ENCODE measurements at places on chromosomes 12 and 14. TPM values are rescaled to one million over a fixed set of nuclear protein-coding genes. Genes with fewer than 3 reads are reported as not detected.

Gene DEGS2
- under 0.01 TPM for total RNA-seq

Gene ANKRD33
- not detected for total RNA-seq

Gene CLEC1B
- total RNA-seq, result 0.33 TPM

Gene ANKS1B
- total RNA-seq, result 8.0 TPM

Gene SERPINA12
- total RNA-seq, result not detected

Gene TRIM9
- 2.7 TPM for total RNA-seq

Gene REP15
- 0.65 TPM for total RNA-seq

Gene FAM222A
- 0.39 TPM for total RNA-seq

Gene MGAT4C
- total RNA-seq, result not detected

Gene RNU4-1
- under 0.01 TPM for total RNA-seq

Gene KRT3
- not detected for total RNA-seq

Gene RDH5
- 2.3 TPM for total RNA-seq

Gene EML5
- not detected for total RNA-seq

Gene ARHGAP9
- not detected for total RNA-seq

Gene TCTN2
- 27.1 TPM for total RNA-seq

Gene LRP6
- total RNA-seq, result 18.0 TPM

Gene LAG3
- total RNA-seq, result 0.11 TPM

Gene PCED1B
- under 0.01 TPM for total RNA-seq

Gene GPR132
- total RNA-seq, result 0.79 TPM

Gene DHRS2
- 146 TPM for total RNA-seq

Gene ALG10
- total RNA-seq, result 7.3 TPM

Gene SIRT4
- total RNA-seq, result 3.5 TPM

Gene ITGA5
- 180 TPM for total RNA-seq

Gene MGP
- total RNA-seq, result not detected

Gene ZBTB39
- total RNA-seq, result 8.7 TPM

Gene KRT6A
- total RNA-seq, result 6,405 TPM

Gene RFC5
- total RNA-seq, result 13.4 TPM

Gene GDF3
- not detected for total RNA-seq

Gene SLC25A47
- total RNA-seq, result not detected

Gene CSAD
- total RNA-seq, result 14.9 TPM

Gene A2M
- total RNA-seq, result not detected

Gene PABPN1
- total RNA-seq, result 34.1 TPM

Gene GALNT9
- total RNA-seq, result not detected

Gene CMKLR1
- not detected for total RNA-seq

Gene FSCB
- under 0.01 TPM for total RNA-seq

Gene TGFB3
- 0.33 TPM for total RNA-seq

Gene ST8SIA1
- not detected for total RNA-seq

Gene ARMH4
- 5.6 TPM for total RNA-seq

Gene SERPINA5
- not detected for total RNA-seq

Gene DCAF11
- 88.7 TPM for total RNA-seq

Gene RAD51AP1
- 5.4 TPM for total RNA-seq

Gene LRRC10
- total RNA-seq, result not detected

Gene CBX5
- total RNA-seq, result 57.4 TPM

Gene EIF4B
- 934 TPM for total RNA-seq

Gene BCL2L14
- total RNA-seq, result not detected

Gene XRCC3
- 11.5 TPM for total RNA-seq

Gene MIPOL1
- 11.8 TPM for total RNA-seq

Gene PPM1H
- 1.3 TPM for total RNA-seq

Gene NDUFA9
- 22.4 TPM for total RNA-seq

Gene TGM1
- total RNA-seq, result 33.4 TPM
